Activated CD4-positive, CD25-positive, alpha-beta regulatory T cell treated with anti-CD3 and anti-CD28 coated beads, Interleukin-2, amount 50 U/mL, for 24 hours (primary cell): ENCODE measurements at places on chromosomes 3 and 15.

GRCh38 chr3:78838362-78838761, 929.4 kb downstream of the ROBO1 start:
- no peak for ATAC-seq

DNA sequence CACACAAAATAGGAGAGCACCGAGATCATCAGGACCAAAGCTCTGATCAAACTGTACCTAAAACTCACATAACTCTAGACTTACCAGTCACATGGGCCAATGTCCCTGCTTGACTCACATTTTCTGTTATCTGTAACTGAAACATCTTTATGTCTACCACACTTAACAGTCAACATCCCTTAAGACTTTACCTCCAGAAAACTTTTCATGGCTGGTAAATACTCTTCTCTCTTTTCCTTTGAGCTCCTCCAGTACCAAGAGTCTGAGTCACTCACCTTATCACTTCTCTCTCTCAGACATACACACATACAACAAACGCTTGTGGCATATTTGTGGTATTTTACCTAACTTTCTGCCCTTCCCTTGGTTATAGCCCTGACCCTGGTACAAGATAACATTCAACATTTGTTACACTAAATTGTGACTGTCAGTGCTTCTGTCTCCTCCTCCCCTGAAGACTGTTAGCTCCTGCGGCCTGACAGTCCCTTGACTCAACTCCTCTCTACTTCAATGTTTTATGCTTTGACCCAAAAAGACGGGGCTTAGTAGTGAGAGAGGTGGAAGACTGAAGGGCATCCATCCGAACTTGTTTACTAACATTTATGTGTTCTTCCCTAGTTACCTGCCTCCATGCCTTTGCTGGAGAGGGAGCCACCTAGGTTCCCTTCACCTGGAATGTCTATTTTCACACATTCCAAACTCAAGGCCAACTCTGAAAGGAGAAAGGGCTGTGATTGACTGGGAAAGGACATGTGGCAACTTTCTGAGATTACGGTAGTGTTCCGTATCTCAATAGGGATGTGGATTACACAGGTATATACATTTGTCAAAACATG, 3.7 kb upstream of the EFHB start:
- ATAC-seq = peak; percentile 81

- ATAC-seq = no peak
Measured at GRCh38 chr3:99678896-99679295, 40.5 kb downstream of the COL8A1 start.

GRCh38 chr3:87436781-87437543, 160.6 kb upstream of the POU1F1 start:
- no peak for ATAC-seq

- no peak for ATAC-seq
Measured at GRCh38 chr3:37608061-37608702, 253.5 kb upstream of the CTDSPL start.

DNA sequence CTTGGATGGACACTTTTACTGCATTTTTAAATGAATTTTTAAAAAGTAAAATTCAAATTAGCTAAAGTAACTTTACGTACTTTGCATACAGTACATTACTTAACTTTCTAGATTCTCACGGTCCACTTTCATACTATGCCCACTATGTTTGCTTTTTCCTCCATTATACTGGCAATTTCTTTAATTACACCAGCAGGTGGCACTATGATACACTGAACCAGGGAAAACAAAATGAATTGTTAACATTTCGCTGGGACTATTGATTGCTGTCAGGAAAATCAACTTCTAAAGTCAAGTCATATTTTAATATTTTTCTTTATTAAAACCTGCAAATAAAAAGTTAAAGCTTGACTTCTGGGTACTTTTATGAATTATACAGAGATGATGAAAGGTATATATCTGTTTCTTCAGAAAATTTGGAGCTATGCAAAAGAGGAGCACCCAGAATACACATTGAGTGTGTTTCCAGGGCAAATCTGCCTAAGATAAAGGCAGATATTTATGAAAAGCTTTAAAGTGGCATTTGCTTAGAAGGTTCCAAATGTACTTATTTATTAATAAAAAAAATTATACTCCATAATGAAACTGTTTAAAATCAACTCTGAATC, 21.8 kb upstream of the POU1F1 start:
- peak; percentile 58 for ATAC-seq

GRCh38 chr3:179819379-179819778, 166.5 kb downstream of the USP13 start:
- no peak for ATAC-seq
